Occipital lobe (tissue), 3 donors: ENCODE measurements at places on chromosomes 1 and 21.

- no peak for DNase-seq
Measured at GRCh38 chr1:232040260-232040659, 413.7 kb downstream of the DISC1 start.

- DNase-seq = peak; percentile 13
Measured at GRCh38 chr1:182340233-182341058, 51.1 kb downstream of the GLUL start.

DNA sequence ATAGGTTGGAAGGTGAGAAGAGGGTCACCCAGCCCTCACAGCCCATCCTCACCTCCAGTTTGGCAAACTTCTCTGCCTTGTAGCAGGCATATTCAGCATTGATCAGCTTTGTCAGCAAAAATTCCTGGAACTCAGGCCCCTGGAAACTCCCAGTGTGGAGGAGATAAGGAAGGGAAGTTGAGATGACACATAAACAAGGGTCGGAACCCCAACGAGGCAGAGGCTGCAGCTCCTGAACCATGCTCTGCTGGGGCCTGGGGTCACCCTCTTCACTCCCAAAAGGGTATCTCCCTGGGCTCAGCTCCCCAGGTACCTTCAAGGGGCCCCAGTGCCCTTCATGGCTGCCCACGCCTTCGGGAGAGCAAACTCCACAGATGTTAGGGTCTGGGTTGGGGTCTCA, 60.4 kb downstream of the RAP1GAP start:
- no peak for DNase-seq

DNA sequence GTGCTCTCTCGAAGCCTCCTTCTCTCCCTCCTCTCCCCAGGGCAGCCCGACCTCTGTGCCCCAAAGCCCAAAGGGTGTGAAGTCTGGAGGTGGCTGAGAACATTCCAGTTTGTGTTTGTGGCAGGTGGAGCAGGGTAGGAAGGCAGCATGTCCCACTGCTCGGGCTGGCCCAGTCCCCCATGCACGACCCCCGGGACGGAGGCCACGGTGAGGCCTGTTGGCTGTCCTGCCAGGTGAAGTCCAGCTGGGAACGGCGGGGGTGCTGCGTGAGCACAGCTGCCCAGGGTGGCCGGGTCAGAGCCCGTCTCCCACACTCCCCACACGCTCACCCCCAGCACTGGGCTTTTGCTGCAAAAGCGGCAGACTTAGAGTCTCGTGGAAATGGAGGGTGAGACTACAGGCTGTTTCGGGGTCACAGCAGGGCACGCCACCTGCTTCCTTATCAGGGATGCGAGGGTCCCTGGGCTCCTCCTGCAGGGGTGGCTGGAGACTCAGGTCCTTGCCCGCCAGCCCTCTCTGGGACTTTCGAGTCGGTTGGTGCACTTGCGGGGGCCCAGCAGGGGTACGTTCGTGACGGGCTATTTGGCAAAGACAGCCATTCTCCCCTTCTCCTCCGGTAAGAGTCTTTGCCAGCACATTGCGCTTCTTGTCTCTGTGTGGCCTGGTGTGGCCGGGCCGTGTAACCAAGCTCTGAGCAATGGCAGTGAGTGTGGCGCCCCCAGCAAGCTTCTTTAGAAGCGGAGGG, 40.3 kb downstream of the MORN1 start:
- no peak for DNase-seq

GRCh38 chr1:232267092-232267836, 362.7 kb downstream of the SIPA1L2 start:
- no peak for DNase-seq

GRCh38 chr1:222284466-222284865, 263.4 kb downstream of the HHIPL2 start:
- no peak for DNase-seq

DNA sequence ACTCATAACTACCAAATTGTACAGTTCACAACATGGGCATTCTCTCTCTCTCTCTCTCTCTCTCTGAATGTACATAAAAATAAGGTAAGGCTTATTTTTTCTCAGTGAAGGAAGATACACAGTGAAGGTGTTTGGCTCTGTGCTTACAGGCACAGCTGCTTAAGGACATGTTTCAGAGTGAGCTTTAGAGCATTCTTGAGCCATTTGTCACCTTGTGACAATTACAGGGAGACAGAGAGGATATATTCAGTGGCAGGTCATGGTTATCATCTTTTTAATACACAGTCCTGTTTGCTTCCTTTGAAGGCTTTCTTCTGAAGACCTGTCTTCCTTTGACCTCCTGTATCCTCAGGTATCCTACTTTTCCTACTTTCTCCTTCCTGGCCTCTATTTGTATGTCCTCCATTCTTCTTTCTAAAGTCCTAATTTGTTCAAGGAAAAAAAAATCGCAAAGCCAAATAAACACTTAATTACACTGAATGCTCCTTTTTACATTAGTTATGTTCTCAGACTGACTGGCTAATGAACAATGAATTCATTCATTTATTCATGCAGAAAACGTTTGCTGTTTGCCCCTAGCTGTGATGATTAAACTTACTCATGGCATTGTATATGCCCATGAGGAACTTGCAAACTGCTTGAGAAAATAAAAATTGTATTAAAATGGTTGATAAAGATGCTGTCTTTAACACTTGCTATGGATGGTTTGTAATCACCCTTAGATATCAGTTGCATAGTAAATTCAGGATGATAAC, 33.4 kb downstream of the HSD17B7 start:
- DNase-seq = no peak

GRCh38 chr1:23215751-23216449, 1.4 kb downstream of the HTR1D start:
- no peak for DNase-seq

DNA sequence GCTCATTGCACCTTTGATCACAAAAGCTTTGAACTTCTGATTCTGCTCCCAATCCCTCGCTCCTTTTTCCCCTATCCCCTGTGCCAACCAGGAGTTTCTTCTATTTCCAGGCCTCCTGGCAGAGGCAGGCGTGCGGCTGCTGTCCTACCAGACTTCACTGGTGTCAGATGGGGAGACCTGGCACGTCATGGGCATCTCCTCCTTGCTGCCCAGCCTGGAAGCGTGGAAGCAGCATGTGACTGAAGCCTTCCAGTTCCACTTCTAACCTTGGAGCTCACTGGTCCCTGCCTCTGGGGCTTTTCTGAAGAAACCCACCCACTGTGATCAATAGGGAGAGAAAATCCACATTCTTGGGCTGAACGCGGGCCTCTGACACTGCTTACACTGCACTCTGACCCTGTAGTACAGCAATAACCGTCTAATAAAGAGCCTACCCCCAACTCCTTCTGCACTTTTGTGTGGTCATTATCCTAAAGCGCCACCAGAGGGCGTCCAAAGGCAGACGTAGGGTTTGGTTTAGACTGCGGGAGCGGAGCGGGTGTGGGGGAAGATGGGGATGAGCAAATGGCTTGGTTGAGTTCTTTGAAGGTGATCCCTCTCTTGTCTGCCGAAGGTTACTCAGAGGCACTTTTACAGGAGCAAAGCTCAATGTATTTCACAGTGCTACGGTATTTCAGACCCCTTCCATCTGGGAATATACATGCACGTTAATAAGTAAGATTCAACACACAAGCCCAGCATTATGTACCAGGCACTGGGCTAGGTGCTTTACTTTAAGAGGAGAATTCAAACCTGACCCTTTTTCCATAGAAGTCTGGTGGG, 24.7 kb downstream of the HMGCS2 start:
- DNase-seq = peak; percentile 29

- DNase-seq = no peak
Measured at GRCh38 chr1:27526569-27527222, 36.7 kb upstream of the WASF2 start.

- no peak for DNase-seq
Measured at GRCh38 chr1:44608141-44608540, 66.1 kb downstream of the TMEM53 start.

DNA sequence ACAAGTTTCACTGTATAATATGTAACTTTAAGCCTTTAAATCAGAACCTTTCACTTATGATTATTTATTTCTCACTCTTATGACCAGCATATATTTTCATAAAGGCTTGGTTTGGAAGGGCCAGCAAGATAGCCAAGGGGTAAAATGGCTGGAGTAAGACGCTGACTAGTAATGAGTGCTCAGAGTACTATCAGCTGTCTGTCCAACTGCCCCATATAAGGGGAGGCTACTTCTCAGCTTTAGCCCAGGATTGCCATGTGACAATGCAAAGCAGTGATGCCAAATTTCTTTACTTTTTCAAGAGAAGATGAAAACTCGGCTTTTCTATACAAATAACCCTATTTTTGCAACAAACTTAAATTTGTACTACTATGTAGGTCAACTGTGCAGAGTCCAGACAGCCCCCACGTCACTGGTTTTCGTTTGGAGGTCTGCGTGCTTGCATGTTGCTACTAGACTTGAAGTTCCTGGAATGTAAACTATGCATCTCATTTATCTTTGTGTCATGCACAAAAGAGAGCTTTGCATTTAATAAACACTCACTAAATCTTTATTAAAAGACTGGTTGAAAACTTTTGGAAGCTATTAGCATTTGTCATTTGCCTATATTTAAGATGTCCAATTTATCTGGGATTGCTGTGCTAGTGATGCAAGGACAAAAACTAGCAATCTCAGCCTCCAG, 110.4 kb downstream of the TNFSF18 start:
- no peak for DNase-seq

DNA sequence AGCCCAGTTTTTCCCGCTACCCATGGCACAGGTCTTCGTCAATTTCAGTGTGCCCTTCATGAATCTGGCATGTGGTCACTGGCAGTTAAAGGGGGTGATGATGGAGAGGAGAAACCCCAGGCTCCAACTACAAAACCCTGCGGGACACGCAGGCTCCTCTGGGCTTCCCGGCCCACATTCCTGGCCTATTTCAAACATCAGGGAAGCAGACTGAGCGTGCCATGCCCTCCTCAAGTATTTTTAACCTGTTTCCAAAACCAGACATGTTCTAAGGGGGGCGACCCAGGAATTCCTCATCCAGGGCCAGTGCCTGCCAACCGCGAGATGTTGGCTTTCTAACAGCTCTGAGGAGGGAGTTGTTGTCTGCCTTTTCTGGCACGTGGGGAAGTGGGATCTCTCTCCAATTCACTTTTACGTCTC, 85.1 kb downstream of the CAPZB start:
- DNase-seq = no peak

DNA sequence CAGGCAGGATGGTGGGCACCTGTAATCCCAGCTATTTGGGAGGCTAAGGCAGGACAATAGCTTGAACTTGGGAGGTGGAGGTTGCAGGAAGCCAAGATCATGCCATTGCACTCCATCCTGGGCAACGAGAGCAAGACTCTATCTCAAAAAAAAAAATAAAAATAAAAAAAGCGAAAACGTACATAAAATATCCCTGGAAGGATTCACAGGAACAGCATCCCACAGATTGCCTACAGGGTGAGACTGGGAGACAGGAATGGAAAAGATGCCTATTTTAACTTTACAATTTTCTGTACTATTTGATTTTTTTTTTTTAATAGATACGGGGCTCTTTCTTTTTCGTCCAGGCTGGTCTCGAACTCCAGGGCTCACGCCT, 604 bp upstream of the NBPF3 start:
- no peak for DNase-seq

GRCh38 chr1:73801912-73802429, 396.0 kb downstream of the LRRIQ3 start:
- no peak for DNase-seq

DNA sequence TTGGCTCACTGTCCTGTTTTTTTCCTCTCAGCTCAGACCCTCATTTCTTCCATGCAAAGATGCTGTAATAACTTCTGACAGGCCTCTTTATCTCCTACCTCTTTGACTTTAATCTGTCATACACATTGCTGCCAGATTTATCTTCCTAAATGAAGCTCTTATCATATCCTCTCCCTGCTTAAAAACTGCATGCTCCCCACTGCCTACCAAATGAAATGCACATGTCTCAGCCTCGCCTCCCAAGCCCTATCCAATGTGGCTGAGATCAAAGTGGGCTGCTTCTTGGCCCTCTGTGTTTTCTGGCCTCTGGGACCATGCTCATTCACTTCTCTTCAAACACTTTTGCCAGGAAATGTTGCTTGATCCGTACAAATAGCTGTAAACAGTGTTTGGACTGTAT, 38.3 kb downstream of the IRF2BP2 start:
- DNase-seq = no peak

DNA sequence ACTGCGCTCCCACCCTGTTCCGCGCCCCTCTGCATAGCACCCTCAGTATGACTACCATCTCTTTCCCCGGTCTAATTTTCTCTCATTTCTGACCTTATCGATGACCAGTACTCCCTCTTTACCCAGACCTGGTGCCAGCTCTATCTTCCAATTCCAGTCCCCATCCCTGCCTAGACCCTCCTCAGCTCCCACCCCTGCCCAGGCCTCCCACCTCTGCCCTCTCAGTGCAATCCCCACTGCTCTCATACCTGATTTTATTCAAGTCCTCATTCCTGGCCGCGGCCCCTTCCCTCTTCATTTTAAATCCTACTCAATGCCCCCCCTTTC, 1.3 kb downstream of the USP24 start:
- no peak for DNase-seq

DNA sequence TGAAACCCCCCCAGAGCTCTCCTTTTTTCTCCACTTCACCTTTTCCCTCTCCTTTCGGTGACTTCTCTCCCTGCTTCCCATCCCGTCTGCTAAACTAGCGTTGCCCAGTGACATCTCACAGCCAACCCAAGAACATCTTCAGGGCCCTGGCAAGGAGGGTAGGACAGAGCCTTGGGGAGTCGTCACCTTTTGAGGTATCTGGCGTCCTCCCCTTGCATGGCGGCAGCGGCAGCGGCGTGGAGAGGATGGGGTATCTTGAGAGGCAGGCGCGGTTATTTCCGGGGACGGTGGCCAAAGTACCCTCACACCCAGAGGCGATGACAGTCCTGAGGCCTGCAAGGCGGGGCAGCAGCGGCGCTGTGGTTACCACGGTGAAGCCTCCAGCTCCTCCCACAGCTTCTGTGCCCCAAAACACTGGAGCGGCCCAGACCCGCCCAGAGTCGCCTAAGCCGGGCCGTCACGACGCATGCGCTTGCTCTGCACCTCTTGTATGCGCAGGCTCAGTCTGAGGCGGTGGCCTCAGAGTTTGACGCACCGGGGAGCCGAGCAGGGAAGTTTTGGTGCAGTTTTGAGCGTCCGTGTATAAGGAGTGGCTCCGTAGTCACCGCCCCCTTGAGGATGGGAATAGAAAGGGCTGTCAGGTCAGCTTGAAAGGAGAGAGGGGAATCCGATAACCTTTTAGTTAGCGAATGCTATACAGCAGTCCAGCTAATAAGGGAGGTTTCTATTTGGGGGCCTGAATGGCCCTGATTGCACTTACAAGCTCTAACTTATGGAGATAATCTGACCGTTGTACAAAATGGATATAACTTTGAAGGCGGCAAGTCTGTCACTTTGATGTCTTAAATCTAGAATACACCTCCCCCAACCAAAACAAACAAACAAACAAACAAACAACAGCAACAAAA, at the start of gene KIFAP3:
Gene KIFAP3 (minus strand): TSS at position 446 of the 908 bp plus-strand sequence. CDS start 228 bp downstream, at position 218.
- peak; percentile 97 for DNase-seq
